Myocyte (in vitro differentiated cells): ENCODE measurements at places on chromosomes 4 and X. TPM values are rescaled to one million over a fixed set of nuclear protein-coding genes. Genes with fewer than 3 reads are reported as not detected.

The PNMA5 gene
- not detected in 2 replicates for total RNA-seq

DNA sequence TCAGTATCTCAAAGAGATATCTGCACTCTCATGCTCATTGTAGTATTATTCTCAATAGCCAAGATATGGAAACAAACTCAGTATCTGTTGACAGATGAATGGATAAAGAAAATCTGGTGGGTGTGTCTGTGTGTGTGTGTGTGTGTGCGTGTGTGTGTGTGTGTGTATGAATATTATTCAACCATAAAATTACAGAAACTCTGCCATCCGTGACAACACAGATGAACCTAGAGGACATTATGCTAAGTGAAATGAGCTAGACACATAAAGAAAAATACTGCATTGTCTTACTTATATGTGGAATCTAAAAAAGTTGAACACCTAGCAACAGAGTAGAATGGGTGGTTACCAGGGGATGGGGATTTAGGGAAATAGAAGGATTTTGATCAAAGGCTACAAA lies 13.2 kb downstream of the XKRX start:
- DNase-seq, result no peak

The GAR1 gene
- 11.9 and 18.1 TPM in 2 replicates for total RNA-seq

DNA sequence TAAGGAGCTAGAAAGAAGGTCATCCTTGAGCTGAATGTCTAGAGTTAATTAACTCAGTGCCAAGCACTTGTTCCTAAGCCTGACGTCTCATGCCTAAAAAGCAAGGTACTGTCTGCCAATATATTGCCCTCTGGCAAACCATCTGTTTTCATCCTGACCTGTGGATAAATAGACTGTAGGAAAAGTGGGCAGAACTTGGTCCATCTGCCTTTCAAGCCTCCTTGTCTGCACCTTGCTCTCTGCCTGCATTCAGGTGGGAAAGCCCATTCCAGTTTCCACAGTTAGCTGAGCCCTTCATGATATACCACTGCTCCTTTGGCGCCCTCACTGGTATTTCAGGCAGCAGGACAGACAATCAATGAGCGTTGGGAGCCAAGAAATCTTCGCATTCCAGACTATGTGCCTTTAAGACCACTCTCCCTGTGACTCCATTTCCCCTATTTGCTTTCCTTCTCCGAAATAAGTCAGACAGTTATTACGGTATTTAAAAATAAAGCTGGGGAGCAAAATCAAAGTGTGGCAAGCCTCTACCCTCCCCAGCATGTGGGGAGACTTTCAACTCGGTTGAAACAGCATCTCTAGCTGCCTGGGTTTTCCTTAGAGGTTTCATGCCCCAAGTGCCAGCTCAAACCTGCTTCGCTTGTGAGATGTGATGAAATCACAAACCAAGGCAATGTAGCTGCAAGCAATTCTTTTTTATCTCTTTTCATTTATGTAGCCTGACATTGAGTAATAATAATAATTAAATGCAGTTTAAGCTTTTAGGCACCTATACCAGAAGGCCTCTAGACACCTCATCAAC lies 2.5 kb upstream of the CCDC149 start:
- no peak for DNase-seq

DNA sequence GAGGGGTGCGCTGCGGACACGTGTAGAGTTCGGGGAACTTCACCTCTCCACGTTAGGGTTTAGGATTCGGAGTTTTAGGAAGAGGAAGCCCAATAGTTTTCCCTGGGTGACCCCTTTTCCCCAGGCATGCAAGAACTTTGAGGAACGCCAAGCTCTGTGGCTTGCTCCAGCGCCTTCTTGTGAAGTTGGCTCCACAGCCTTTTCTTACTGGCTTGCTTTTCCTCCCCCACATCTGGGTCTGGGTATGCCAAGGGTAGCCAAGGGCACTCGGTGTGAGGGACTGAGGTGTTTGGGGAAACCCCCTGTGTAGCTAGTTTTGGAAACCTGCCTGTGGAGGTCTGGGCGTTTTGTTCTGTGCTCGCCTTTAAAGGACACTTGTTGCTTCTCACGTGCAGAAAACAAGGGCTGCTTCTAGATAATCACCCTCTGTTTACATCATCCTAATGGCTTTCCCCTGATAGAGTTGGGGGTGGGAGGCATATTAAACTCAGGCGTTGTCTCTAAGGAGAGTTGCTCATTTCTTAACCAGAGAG lies 746 bp downstream of the EDNRA start:
- peak; percentile 33 for DNase-seq

The ASB5 gene
- 1,422 and 1,483 TPM in 2 replicates for total RNA-seq

GRCh38 chr4:20075248-20075871 lies 176.3 kb upstream of the SLIT2 start:
- no peak for DNase-seq

- DNase-seq, result no peak
These were observed 92.7 kb downstream of the SRPX start for GRCh38 chrX:38127961-38128360.

DNA sequence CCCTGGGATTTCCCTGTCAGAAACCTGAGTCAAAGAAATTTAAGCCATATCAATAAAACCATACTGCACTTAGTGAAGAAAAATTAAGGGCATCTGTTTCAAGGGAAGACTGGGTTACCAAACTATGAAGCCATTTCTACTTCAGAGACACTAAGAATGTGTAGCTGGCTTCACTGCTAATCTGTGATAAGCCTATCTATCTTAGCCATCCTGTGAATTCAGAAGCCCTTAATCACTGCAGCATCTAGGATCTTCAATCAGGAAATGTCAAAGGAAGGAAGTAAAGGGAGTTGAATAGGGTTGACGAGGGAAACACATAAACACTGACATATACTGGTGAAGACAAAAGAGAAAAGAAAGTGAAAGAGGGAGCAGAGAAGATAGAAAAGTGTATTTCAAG lies 777.6 kb upstream of the DIAPH2 start:
- DNase-seq, result no peak

- peak; percentile 44 for DNase-seq
These were observed 23.9 kb upstream of the PRDM8 start for GRCh38 chr4:80173401-80173800.

DNA sequence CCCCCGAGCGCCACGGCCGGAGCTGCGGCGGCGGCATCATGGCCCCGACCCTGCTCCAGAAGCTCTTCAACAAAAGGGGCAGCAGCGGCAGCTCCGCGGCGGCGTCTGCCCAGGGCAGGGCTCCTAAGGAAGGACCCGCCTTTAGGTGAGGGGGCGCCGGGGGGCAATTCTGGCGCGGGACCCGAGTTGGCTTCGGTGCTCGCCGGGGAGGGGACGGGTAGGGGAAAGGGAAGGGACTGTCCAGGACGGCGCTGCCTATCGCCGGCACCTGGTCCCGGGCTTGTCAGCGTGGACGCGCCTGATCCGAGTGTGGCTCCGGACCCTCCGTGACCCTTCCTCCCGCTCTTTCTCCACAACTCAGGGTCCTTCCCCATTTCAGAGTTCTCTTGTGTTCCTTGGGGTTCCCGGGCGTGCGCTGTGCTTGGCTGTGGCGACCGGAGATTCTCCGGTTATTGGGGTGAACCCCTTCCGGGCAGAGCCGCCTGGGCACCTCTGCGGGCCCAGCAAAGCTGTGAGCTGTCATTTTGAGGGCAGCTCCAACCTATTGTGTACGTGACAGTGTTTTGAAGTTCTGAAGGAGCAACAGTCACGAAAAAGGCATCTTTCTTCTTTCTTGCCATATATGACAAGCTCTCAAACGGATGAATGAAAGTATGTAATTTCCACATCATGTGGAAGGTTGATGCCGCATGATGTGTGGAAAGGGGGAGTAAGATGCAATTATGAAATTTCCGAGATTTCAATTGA lies 522 bp downstream of the FNIP2 start:
- DNase-seq, result no peak

The LRP2BP gene
- total RNA-seq, result 1.3 and 1.6 TPM in 2 replicates

DNA sequence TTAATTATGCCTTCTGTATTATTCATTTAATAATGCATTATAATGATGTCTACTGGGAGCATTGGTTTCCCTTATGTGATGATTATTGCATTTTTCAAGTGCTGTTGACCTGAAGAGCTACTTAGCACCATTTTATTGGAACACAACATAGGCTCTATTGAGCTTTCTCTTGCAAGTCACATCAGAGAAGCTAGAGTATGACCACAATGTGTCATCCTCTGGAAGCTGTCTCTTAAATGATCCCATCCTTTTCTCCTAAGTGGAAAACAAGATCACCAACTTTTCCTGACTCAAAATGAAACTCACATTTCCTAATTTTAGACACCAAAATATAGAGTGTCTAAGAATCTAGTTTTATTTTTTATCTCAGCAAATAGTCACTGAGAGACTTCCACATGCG lies 1451.9 kb downstream of the PCDH7 start:
- DNase-seq, result no peak

DNA sequence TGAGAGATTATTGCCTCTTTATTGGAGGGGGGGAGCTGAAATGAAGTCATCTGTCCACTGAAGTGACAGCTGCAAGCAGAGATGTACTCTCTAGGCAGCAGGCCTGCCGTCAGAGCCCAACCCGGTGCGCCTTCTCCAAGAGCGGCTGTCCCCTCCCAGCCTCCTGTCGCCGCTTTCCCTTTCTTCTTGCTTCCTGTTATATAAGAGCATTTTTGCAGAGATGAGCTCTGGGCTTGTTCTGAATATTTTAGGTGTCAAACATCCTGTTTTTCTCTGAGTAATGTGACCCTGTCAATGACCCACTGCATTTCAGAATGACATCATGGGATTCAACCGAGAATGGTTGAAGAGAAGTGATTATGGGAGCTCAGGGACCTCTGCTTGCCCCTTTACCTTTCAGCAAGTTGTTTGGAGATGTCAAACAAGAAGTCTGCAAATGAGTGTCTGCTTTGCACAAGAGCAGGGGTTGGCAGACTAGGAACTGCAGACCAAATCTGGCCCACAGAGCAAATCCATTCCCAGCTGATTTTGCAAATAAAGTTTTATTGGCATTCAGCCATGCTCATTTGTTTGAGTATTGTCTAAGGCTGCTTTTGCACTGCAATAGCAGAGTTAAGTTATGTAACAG lies 79.9 kb downstream of the SLC9A6 start:
- DNase-seq, result peak; percentile 58

GRCh38 chr4:92381616-92382015 lies 77.8 kb downstream of the GRID2 start:
- peak; percentile 8 for DNase-seq

GRCh38 chrX:11185861-11186260 lies 74.7 kb downstream of the HCCS start:
- no peak for DNase-seq

GRCh38 chrX:24153796-24154189 lies 4.3 kb downstream of the ZFX start:
- DNase-seq, result no peak

GRCh38 chrX:85109235-85109634 lies 105.6 kb downstream of the APOOL start:
- no peak for DNase-seq

DNA sequence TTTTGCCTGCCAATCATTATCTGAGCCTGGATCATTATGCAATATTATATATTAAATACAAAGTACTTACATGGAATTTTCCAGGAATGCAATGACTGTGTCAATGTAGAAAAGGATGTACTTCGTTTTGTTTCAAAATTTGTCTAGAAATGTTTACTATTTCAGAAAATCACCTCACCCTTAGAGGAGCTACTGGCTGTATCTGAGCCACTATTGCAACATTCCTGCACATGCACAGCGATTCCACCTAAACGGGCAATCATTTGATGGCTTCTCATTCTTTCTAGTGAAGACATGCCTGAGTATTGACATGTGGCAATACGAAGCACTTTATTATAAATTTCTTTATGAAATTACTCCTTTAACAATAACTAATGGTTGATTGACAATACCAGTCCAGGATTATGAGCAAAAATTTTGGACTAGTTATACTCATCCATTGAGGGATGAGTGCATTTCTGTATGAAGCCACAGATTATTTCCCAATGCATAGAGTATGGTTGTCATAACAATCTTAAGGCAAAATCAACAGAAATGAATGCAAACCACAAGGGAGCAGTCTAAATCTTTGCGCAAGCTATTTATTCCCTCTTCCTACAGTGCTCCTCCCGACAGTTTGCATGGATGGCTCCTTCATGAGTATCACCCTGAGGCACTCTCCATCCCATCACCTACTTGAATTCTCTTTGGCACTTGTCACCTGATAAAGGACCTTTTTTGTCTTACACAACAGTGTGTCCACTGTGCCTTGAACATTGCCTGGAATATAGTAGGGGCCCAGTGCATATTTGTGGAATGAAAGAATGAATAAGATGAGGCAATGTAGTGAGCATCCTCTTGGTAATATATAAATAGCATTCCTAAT lies 35.8 kb upstream of the MMAA start:
- no peak for DNase-seq

The GPR50 gene
- not detected in 2 replicates for total RNA-seq

The RS1 gene
- total RNA-seq, result not detected in 2 replicates

- no peak for DNase-seq
These were observed 1.5 kb upstream of the NSD2 start for GRCh38 chr4:1869530-1870327.

The SH3BGRL gene
- 80.6 and 88.1 TPM in 2 replicates for total RNA-seq

GRCh38 chrX:49037883-49038475 lies 5.2 kb downstream of the TFE3 start:
- no peak for DNase-seq

- DNase-seq, result peak; percentile 75
These were observed 16.8 kb upstream of the HSD17B13 start for GRCh38 chr4:87339440-87339839.

- peak; percentile 13 for DNase-seq
These were observed 42.7 kb downstream of the LHFPL1 start for GRCh38 chrX:112636951-112637581.
